Activated CD8-positive, alpha-beta memory T cell treated with anti-CD3 and anti-CD28 coated beads for 1 hour (primary cell): ENCODE measurements at places on chromosomes 6 and 20.

DNA sequence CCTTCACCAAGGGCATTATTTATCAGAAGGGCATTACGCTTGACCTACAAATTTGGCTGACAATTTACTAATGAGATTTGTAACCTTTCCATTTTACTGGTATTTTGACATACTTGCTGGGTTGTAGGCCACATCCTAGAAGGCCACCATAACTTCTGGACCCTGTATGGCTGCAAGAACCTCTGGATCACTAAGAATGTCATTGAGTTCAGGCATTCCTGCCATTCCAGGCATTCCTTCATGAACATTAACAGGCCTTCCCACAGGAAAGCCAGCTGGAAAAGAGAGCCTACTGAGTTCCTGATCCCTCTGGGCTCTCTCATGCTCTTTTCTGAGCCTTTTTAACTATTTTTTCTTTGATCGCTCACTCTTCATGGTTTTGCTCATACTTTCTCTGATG lies 28.4 kb upstream of the SLC35A1 start:
- DNase-seq: no peak

- DNase-seq: no peak
Measured at GRCh38 chr6:38671885-38672467, 31.0 kb downstream of the GLO1 start.

DNA sequence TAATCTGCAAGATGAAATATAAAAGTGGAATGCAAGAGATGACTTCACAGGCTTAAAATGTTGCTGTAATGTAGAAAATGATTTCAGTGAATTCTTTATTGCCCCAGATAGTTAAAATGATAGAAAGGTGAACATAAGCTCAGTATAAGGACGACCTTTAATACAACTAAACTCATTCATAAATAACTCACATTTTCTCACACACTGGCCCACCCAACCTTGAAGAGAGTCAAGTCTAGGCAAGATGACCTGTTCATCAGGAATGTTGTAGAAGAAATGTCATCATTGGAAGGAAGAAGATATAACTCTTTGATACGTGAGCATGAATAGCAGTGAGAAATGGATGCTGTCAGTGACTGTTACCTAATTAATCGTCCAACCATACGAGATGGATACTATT lies 111.1 kb upstream of the SASH1 start:
- no peak for DNase-seq

- no peak for DNase-seq
Measured at GRCh38 chr20:2104236-2104635, 2.6 kb downstream of the STK35 start.

DNA sequence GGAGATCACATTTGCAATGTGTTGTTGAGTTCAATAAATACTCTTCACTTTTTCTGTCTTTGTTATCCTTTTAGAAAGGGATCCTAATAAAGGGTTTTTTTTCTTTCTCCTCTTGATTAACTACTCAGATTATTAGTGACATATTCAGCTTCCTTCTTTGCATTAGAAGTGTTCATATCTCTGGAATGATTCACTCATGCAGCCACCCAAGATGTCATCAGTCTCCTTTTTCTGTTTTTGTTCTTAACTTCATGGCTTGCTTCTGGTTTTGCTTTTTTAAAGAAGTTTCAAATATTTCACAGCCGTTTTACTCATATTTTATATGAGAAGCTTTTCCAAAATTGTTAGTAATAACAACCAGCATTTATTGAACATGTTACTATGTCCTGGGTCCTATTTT lies 187.6 kb downstream of the TMEM242 start:
- no peak for DNase-seq

DNA sequence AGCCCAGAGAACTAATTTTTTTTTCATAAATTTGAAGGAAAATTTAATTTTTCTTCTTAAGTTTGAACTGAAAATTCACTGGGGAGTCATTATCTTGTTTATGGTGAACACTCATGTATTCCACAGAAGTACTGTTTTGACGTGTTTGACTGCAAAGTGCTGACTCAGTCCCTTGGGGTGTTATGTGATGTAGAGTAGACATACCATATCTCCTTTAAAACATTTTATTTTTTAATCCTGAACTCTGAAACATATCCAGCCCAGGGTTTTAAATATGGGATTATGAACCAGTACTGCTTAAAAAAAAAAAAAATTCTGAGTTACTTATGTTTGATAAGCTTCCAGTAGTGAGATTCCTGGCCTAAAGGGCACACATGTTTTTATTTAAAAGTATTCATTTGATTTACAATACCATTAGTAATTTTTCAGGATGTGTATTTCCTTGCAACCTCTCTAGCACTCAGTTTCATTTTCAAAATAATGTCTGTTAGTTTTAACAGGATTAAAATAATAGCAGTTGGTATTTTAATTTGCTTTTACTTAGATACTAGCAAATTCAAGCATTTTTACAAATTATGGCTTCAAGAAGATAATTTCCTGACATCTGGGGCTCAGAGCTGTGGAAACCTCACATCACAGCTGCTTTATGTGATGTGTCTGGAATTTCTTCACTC lies 81.7 kb upstream of the PDE10A start:
- DNase-seq: no peak

- no peak for DNase-seq
Measured at GRCh38 chr6:130946076-130946475, 117.0 kb downstream of the EPB41L2 start.

GRCh38 chr20:63814891-63815614 lies 16.0 kb downstream of the ZBTB46 start:
- DNase-seq: no peak

- no peak for DNase-seq
Measured at GRCh38 chr6:73798592-73798991, 102.6 kb downstream of the CD109 start.

DNA sequence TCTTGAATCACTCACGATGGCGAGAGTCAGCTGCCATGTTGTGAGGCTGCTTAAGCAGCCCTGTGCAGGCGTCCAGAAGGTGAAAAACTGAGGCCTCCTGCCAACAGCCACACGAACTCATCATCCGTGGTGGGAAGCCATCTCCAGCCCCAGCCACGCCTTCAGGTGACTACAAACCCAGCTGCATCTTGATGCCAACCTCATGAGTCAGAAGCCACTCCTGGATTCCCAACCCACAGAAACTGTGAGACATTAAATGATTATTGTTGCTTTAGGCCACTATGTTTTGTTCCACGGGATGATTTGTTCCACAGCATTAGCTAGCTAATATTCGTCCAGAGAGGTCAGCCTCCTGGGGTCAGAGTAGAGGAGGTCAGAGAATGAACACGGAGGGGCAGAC lies 80.5 kb downstream of the SNX5 start:
- no peak for DNase-seq

DNA sequence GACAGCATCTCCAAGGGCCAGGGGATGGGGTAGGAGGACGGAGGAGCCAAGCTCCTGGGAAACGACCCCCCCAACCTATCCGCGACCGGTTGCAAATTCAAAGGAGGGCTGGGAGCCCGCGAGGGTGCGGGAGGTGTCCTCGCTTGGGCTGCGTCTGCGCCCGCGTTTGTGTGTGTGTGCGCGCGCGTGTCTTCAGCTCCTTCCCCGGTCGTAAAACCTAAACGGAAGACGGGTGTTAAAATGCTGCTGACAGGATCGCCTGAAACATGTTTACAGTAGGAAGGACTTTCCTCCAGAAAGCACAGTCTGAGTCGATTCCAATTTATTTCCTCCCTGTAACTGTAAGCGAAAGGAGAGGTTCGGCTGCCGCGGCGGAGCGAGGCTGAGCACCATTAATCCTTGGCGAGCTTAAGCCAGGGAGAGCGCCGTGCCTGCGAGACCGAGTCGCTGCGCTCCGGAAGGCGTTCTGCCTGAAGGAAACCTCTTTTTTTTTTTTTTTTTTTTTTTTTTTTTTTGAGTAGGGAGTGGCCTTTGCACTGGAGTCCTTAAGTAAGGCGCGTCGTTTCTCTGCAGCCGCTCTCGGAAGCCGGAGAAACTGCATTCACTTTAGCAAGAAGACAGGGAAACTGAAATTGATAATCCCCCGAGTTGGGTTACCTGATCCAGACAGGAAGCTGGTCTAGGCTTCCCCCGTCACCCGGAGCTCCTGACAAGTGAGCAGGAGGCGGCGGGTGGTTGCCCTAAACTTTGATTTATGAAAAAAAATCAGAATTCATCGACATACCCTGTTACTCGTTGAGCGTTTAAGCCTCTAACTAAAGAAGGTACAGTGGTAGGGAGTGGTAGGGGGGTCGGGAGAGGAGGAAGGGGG lies 4.8 kb upstream of the SOX4 start:
- DNase-seq: no peak

DNA sequence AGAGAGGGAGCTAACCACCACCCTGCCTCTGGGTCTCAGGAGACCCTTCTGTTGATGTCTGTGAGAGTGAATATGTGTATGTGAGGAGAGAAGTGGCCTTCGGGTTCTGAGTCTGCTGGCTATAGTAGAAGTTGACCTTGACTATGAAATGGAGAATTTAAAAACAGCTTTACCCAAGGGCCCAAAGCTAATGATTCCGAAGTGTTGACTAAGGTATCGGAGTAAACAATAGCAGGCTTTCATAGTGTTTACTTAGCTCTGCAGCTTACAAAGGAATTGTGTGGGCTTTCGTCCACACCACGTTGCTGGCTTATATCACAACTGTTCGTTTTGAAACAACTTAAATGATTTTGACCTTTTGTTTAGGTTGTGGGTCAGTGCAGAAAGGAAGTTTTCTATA lies 126.5 kb upstream of the JAG1 start:
- DNase-seq: no peak

DNA sequence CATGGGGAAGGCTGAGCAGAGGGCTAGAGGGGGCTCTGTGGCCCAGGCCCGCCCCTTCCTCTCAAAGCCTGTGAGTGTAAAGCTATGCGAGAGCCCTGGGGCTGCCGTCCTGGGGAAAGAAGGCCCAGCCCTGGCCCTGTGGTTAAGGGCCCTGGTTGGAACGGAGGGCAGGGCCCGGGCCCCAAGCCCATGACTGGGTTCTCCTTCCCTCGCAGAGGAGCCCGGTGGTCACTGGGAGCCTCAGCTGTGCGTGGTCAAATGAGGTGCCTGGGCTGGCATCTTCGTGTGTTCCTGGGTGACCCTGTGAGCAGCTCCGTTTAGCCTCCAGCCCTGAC lies 56.0 kb downstream of the SMOC2 start:
- DNase-seq: no peak

- DNase-seq: no peak
Measured at GRCh38 chr6:169851641-169852503, 100.5 kb downstream of the ERMARD start.

- no peak for DNase-seq
Measured at GRCh38 chr20:44113618-44114376, 73.2 kb downstream of the JPH2 start.

GRCh38 chr6:64889144-64889543 lies 817.9 kb downstream of the EYS start:
- DNase-seq: no peak

GRCh38 chr6:30837432-30837831 lies 46.9 kb upstream of the DDR1 start:
- DNase-seq: no peak

DNA sequence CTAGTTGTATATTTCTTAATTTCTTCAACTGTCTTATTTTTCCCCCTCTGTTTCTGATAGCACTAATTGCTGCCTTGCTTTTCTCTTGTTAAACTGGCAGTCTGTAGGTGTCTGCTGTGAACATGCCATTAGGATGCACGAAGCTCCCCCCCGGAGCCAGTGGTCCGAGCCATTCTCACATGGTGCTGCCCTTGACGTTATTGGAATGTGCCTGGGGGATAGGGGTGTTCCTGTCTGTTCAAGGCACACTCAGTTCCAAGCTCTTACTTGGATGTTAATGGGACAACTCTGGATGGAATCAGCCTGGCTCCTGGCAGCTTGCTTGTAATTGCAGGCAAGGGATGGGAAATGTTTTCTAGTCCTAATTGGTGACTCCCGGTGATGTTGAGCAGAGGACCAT lies 68.4 kb downstream of the RREB1 start:
- DNase-seq: no peak

GRCh38 chr6:168835991-168836390 lies 395.0 kb downstream of the SMOC2 start:
- no peak for DNase-seq

DNA sequence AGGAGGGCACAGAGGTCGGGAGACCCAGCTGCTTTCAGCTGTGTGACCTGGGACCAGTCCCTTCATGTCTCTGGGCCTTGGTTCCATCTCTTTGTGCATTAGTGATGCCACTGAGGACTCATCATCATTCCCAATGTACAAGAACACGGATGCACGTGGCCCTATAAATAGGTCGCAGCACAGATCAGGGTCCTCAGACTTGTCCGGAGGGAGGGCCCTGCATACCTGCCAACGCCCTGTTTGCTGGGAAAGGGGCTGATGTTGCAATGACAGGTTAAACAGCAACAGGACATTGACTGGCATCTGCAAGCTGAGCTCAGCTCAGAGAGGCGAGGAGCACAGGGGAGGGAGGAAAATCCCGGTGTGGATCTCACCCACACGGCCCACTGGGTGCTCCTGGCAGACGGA lies 21.8 kb downstream of the TGM2 start:
- no peak for DNase-seq

- no peak for DNase-seq
Measured at GRCh38 chr6:101830501-101831031, 437.1 kb downstream of the GRIK2 start.

DNA sequence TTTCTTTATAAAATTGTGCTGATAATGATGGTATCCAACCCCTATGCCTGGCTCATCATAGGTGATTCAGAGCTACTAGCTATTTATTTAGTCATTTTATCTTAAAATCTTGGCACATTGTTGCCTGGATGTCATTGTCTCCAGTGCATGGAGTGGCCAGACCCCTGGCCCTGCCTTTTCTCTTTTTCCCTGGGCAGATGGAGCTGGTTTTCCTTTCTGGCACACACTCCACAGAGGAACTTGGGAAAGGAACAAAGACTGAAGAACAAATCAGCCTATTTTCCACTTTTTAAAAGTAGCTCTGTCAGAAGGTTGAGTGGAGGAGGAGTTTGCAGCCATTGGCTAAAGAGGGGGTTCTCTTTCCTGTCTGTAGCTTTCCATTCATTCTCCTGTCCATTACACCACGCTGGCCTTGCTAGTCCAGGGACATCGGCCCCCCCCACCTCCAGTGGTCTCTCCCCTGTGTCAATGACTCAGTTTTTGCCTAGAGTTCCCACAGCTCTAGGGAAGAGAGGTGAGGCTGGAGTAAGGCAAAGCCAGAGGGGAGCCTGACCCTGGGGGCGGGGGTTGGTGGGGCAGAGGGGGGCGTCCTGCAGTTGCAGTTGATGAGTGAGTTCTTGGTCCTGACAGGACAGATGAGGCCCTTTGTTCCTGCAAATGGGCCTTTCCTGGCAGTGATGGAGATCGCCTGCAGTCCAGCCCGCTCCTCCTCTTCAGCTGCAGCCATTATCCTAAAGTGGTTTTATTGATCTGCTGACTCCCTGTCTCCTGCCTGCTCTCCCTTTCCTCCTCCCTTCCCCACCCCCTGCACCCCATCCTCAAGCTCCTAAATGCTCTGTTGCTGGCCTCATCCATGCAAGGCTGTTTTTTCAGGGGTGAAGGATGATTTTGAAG lies 774.5 kb downstream of the DHX35 start:
- DNase-seq: no peak

DNA sequence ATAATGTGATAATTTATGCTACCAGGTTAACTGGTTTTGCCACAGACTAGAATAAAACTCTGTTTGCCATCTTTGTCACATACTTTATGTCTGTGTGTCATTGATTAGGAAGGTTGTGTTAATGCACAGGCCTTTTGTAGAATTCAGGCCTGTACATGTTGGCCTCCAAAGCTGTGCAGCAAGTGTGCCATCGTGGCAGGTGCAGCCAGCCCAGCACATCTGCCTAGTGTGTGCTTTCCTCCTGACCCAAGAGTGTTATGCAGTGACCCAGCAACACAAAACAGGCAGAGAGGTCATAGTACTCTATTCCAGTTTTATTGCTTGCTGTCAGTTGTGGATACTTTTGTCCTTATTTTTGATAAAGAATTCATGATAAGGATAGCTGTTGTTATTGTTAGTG lies 3.7 kb downstream of the MAP3K4 start:
- no peak for DNase-seq
